ENCODE measurements at places on chromosomes 2 and 18.

DNA sequence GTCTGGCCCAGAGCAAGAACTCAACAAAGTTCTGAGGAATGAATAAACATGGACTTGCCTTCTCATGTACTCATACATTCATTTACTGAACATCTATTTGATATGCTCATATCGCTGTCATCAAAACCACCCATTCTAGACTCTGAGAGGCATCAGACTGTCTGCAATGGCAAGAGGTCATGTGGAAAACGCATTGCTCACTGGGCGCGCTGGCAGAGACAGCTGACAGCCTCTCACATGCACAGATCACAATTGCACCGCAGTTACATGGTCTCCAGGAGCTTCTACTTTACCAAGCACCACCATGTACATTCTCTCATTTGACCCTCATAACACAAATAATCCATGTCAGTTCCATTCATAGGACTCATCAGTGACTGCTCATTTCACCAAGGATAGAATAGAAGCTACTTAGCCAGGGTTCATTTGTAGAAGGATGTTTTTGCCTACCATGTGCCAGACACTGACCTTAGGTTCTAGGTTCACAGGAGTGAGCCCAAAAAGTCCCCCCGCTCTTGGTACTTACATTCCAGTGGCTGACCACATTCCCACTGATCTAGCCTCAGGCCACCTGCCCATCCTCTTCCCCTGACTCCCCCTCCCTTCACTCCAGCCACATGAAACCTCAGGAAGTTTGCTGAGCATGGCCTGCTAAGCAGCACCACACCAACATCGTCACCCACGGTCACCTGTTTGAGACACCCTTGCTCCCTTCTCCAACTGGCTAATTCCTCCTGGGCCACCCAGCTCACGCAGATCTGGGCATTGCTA, 6.1 kb downstream of the FAM124B start:
- DNase-seq: no peak

- no peak for DNase-seq
Observed at GRCh38 chr2:1968209-1968987, 224.1 kb upstream of the PXDN start.

DNA sequence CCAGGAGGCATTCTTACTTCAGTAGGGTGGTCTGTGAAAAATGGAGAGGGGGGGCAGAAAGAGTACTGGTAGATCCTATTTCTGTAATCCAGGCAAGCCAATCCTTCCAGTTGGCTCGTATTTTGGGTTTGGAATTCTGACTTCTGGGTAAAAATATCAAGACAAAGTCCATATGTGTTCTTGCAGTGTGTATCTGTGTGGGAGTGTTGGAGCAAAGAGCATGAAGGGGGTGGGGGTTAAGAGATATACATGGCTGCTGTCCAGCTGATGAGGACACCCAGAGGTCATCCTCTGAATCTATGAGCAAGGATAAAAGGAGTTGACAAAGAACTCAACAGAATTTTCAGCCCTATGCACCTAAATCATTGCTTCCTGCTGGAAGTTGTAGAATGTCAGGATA, 375.8 kb upstream of the PIK3C3 start:
- DNase-seq: no peak

GRCh38 chr2:64478502-64479230, 24.7 kb downstream of the LGALSL start:
- DNase-seq: no peak

GRCh38 chr18:55097456-55098170, 138.4 kb upstream of the CCDC68 start:
- DNase-seq: peak; percentile 42

DNA sequence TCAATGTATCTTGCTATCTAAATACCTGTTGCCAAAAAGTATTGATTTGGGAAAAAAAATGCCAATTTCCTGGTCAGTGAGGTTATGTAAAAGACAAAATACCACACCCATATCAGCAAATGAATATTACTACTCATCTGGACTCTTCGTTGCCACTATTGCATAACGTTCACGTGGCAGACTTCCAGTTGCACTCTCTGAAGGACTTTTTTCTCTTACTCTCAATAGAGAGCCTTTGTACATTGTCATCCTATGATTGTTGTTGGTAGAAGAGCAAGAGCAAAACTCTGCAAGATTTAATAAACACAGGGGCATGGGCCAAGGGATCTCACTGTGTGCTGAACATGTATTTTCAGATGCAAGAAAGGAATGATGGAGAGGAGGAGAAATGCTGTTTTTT, 689.8 kb downstream of the MBD2 start:
- DNase-seq: no peak

GRCh38 chr2:224909885-224910573, 132.2 kb downstream of the DOCK10 start:
- peak; percentile 93 for DNase-seq

DNA sequence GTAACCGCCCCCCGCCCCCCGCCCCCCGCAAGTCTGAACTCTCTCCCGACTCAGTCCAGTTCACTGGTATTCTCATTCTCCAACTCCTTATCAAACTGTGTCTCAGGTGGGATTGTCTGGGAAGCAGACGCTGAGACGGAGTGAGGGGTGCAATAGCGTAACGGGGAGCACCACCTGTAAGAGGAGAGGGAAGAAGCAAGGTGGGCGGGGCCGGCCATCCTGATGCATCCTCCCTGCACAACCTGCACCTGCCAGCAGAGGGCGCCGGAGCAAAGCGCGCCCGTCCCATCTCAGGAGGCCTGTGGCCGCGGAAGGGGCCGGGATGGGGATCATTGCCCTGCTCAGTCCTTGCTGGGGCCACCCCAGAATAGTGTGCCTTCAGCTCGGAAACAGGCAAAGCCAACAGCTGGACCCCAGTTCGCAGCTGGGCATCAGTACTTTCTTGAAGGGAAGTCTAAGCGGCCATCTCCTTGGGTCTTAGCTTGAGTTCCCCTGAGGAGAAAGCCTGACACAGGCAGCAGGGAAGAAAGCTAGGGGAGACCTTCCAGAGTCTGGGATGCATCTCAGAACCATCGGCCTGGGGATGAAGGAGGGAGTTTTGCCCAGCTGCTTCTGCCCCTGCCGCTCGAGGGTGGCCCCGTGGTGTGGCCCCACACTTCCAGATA, 208.0 kb downstream of the TFCP2L1 start:
- DNase-seq: peak; percentile 37

GRCh38 chr2:236105955-236106607, 62.1 kb downstream of the GBX2 start:
- no peak for DNase-seq

DNA sequence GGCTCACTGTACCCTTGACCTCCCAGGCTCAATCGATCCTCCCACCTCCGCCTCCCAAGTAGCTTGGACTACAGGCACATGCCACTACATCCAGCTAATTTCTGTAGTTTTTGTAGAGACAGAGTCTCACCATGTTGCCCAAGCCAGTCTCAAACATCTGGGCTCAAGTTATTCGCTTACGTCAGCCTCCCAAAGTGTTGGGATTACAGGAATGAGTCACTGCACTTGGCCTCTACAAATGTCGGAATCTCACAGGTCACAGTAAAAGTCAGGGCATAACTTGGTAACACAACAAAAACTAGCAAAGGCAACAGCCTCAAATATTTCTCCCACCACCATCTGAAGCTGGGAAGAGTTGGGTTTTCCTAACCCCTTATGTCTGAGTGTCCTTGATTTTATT, 25.3 kb downstream of the SCG2 start:
- peak; percentile 98 for DNase-seq

DNA sequence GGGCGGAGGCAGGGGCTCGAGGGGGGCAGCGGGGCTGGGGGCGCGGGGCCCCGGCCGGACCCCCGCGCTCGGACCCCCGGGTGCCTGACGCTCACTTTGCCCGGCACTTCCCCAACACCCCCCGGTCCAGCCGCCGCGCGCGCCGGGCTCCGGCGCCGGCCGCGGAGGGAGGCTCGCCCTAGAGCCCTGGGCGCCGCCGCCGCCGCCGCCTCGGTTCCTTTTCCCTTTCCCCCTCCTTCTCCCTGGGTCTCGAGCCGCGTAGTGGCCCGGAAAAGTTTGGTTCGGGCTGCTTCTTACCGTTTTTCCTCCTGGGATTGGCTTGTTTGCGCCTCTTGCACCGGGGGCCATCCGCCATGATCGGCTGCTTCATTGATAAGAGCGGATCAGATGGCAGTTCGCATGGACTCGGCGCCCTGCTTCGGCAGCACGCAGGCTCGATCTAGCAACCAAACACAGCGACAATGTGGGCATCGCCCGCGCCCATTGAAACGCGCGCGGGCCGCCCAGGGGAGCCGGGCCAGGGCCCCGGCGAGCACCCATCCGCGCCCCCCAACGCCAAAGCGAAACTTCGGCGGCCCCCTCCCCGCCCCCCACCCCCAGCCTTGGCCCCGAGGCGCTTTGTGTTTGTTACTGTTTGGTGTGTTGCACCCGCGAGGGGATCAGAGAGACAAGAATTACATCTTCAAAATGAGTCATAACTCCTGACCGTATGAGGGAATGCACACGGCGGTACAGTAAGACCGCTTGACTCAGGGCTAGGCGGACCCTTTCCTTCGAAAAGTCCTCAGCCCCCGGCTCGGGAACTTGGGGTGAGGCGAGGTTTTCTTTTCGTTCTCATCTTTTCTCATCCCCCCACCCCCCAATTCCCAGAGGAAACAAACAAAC, 2.7 kb downstream of the ZEB2 start:
- DNase-seq: peak; percentile 98

- no peak for DNase-seq
Observed at GRCh38 chr2:22729466-22729865, 655.5 kb upstream of the KLHL29 start.

GRCh38 chr2:191846515-191847476, at the start of gene CAVIN2:
Gene CAVIN2 (minus strand): TSS chr2:191847088. CDS start chr2:191846925, 163 bp downstream.
- peak; percentile 90 for DNase-seq

- DNase-seq: no peak
Observed at GRCh38 chr18:10417664-10418063, 36.8 kb upstream of the APCDD1 start.

GRCh38 chr18:58484989-58485981, 143.6 kb downstream of the ALPK2 start:
- no peak for DNase-seq

Measured in iris pigment epithelial cell (primary cell).